ENCODE measurements at places on chromosomes 11 and 22. TPM values are rescaled to one million over a fixed set of nuclear protein-coding genes. Genes with fewer than 3 reads are reported as not detected.

DNA sequence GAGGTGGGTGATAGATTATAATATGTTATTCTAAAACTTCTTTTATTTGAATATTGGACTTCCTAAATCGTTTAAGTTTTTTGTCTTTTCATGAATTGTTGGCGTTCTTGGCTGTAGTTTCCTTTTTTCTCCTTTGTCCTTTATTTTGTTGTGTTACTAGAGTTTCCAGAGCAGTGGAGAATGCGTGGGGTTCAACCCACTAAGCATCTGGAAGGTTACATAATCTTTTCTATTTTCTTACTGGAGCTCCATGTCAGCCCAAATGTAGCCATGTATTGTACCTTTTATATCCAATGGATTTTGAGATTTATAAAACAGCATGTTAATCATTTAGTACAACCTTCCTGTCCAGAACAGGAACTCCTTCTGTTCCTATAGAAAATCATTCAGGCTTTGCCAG, 63.2 kb downstream of the PPP6R3 start:
- no peak for DNase-seq
- H3K27me3 ChIP-seq, result no peaks in the 10 kb centered on the region
- H3K27ac ChIP-seq, result no peak overlapping the region
- no peak overlapping the region for H3K4me3 ChIP-seq
- peaks cover 20% of the 10 kb centered on the region for H3K4me1 ChIP-seq
- peaks cover 76% of the 10 kb centered on the region for H3K36me3 ChIP-seq

Gene TNNI2
- not detected for total RNA-seq

GRCh38 chr11:67648796-67649613, 1.5 kb downstream of the ACY3 start:
- H3K4me1 ChIP-seq, result peaks cover 51% of the 10 kb centered on the region
- no peaks in the 10 kb centered on the region for H3K36me3 ChIP-seq
- DNase-seq, result no peak
- H3K4me3 ChIP-seq, result no peak overlapping the region
- H3K27me3 ChIP-seq, result no peaks in the 10 kb centered on the region
- no peak overlapping the region for H3K27ac ChIP-seq

DNA sequence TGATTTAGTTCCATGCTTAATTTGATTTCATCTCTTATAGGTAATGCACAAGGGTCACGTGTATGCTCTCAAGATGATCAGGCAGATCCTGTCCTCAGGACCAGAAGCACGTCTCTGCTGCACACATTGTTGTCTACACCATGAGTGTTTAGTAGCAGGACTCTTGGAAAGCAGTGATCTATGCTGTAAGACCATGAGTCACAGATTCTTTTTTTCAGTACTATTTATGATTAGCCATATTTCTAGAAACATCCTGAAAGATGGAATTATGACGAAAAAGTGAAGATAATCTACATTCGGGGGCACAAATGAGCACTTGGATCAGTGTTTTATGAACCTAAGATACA, 29.6 kb downstream of the ZBED4 start:
- peaks cover 12% of the 10 kb centered on the region for H3K36me3 ChIP-seq
- DNase-seq, result no peak
- peaks cover 18% of the 10 kb centered on the region for H3K4me1 ChIP-seq
- H3K27ac ChIP-seq, result no peak overlapping the region
- H3K27me3 ChIP-seq, result no peaks in the 10 kb centered on the region

- DNase-seq, result no peak
- H3K27me3 ChIP-seq, result no peaks in the 10 kb centered on the region
- no peak overlapping the region for H3K4me3 ChIP-seq
- no peaks in the 10 kb centered on the region for H3K36me3 ChIP-seq
- H3K27ac ChIP-seq, result no peak overlapping the region
Observed at GRCh38 chr11:22165087-22165486, 27.8 kb upstream of the ANO5 start.

DNA sequence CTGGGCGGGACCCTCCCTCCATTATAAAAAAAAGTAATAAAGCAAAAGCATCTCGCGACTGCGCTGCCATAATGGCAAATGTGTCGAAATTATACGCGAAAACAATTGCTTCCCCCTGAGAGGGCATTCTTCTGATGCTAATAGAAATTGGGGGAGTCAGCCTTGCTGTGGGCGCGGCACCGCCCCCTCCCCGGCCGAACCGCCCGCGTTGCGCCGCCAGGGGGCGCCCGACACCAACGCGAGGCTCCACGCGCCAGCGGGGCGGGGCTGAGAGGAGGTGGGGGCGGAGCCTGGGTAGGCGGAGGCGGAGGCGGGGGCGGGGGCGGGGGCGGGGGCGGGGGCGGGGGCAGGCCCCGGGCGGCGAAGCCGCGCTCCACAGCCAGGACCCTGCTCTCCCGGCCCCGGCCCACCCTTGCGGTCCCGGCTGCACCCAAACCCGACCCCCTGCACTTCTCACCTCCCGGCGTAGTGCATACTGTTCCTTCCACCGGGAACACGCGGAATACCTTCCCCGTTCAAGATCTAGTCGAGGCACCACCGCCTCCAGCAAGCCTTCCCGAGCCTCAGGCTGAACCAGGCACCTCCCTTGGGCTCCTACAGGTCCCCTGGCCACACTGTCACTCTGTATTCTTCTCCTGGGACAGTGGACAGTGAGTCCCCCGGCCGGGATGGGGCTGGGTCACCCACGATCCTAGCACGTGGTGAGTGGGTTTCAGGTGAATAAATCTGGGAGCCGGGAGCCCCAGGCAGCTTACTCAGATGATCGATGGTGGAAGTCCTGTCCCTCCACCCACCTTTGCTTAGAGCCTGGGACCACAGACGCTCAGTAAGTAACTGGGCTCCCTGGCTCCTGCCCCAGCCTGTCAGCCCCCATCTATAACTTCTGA, 15.5 kb upstream of the UPK3A start:
- peak; percentile 83 for DNase-seq
- no peaks in the 10 kb centered on the region for H3K27me3 ChIP-seq
- H3K4me1 ChIP-seq, result peaks cover 4% of the 10 kb centered on the region
- H3K27ac ChIP-seq, result no peak overlapping the region
- no peaks in the 10 kb centered on the region for H3K36me3 ChIP-seq

Gene GRIK4
- total RNA-seq, result not detected

GRCh38 chr11:76669901-76670484, 554 bp downstream of the LRRC32 start:
- peaks cover 25% of the 10 kb centered on the region for H3K27me3 ChIP-seq
- H3K27ac ChIP-seq, result no peak overlapping the region
- H3K4me3 ChIP-seq, result no peak overlapping the region
- H3K36me3 ChIP-seq, result no peaks in the 10 kb centered on the region
- no peak for DNase-seq
- H3K4me1 ChIP-seq, result peaks cover 48% of the 10 kb centered on the region

GRCh38 chr11:63763496-63764339, 4.9 kb downstream of the ZFTA start:
- H3K27me3 ChIP-seq, result no peaks in the 10 kb centered on the region
- no peaks in the 10 kb centered on the region for H3K36me3 ChIP-seq
- H3K27ac ChIP-seq, result no peak overlapping the region

Gene PHETA2
- 0.98 TPM for total RNA-seq

Data from T-cell (primary cell).